ENCODE measurements at places on chromosomes 1 and 21. TPM values are rescaled to one million over a fixed set of nuclear protein-coding genes. Genes with fewer than 3 reads are reported as not detected.

MMEL1 gene
- 2.5 TPM for total RNA-seq

LUZP1 gene
- 16.8 TPM for total RNA-seq

GBP3 gene
- total RNA-seq, result 31.6 TPM

KCNN3 gene
- 0.08 TPM for total RNA-seq

HIVEP3 gene
- total RNA-seq, result 6.3 TPM

LIN28A gene
- total RNA-seq, result not detected

IVL gene
- not detected for total RNA-seq

TSPEAR gene
- not detected for total RNA-seq

RORC gene
- not detected for total RNA-seq

- no peaks in the 10 kb centered on the region for H3K36me3 ChIP-seq
- no peaks in the 10 kb centered on the region for H3K27me3 ChIP-seq
- H3K4me3 ChIP-seq, result no peak overlapping the region
- no peak for DNase-seq
Observed at GRCh38 chr1:171916315-171916771, 75.0 kb downstream of the DNM3 start.

- DNase-seq, result peak; percentile 86
- H3K4me3 ChIP-seq, result peak overlapping the region; percentile 85
- peak overlapping the region; percentile 98 for H3K27ac ChIP-seq
Observed at GRCh38 chr1:18951818-18952391, 4.6 kb downstream of the IFFO2 start.

- no peaks in the 10 kb centered on the region for H3K4me1 ChIP-seq
- no peak overlapping the region for H3K27ac ChIP-seq
- peaks cover 5% of the 10 kb centered on the region for H3K27me3 ChIP-seq
- H3K36me3 ChIP-seq, result no peaks in the 10 kb centered on the region
- no peak for DNase-seq
Observed at GRCh38 chr21:45421071-45421845, 16.3 kb downstream of the COL18A1 start.

- H3K27ac ChIP-seq, result no peak overlapping the region
- no peaks in the 10 kb centered on the region for H3K36me3 ChIP-seq
- peaks cover 45% of the 10 kb centered on the region for H3K27me3 ChIP-seq
- no peak for DNase-seq
Observed at GRCh38 chr1:152067150-152067549, 21.7 kb downstream of the TCHHL1 start.

GRCh38 chr1:18643154-18644012 is 12.7 kb downstream of the PAX7 start:
- peaks cover 92% of the 10 kb centered on the region for H3K27me3 ChIP-seq
- no peak for DNase-seq
- no peaks in the 10 kb centered on the region for H3K36me3 ChIP-seq
- H3K4me1 ChIP-seq, result peaks cover 79% of the 10 kb centered on the region

- H3K4me1 ChIP-seq, result no peaks in the 10 kb centered on the region
- peaks cover 25% of the 10 kb centered on the region for H3K27me3 ChIP-seq
- no peak overlapping the region for H3K4me3 ChIP-seq
- no peaks in the 10 kb centered on the region for H3K36me3 ChIP-seq
Observed at GRCh38 chr1:240149484-240150094, 57.9 kb downstream of the FMN2 start.

- peak overlapping the region; percentile 93 for H3K4me3 ChIP-seq
- H3K27ac ChIP-seq, result peak overlapping the region; percentile 100
- no peaks in the 10 kb centered on the region for H3K36me3 ChIP-seq
Observed at GRCh38 chr21:25733859-25734653, 648 bp downstream of the ATP5PF start.

DNA sequence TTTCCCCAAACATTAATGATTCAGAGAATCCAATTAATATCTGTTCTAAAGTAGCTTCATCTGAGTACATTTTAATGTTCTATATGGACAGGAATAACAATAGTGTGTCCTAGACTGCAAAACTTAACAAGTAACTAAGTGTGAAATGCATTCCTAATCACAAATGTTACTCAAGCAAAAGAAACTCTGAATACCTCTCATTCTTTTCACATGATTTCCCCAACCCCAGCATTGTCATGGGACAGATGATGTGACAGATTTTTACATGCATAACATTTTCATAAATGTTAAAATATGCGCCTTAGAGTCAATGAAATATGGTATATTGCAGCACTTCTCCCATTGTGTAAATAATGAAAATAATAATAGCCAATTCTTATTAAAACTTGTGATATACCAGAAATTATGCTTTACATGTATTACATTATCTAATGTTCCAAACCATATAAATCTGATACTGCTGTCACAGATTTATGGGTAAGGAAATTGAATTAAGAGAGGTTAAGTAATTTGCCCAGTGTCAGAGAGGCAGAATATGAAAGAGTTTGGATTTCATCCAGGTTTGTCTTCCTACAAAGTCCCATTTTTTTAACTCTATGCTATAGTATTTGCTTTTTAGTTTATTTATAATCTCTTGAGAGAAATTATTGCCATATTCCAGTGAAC is 269.4 kb downstream of the LRRC7 start:
- H3K36me3 ChIP-seq, result no peaks in the 10 kb centered on the region
- no peak overlapping the region for H3K4me3 ChIP-seq
- no peaks in the 10 kb centered on the region for H3K4me1 ChIP-seq
- DNase-seq, result no peak
- no peaks in the 10 kb centered on the region for H3K27me3 ChIP-seq

GRCh38 chr1:1847890-1848289 is 43.0 kb downstream of the GNB1 start:
- no peaks in the 10 kb centered on the region for H3K27me3 ChIP-seq
- H3K27ac ChIP-seq, result peak overlapping the region; percentile 24
- no peak overlapping the region for H3K4me3 ChIP-seq
- no peak for DNase-seq

DNA sequence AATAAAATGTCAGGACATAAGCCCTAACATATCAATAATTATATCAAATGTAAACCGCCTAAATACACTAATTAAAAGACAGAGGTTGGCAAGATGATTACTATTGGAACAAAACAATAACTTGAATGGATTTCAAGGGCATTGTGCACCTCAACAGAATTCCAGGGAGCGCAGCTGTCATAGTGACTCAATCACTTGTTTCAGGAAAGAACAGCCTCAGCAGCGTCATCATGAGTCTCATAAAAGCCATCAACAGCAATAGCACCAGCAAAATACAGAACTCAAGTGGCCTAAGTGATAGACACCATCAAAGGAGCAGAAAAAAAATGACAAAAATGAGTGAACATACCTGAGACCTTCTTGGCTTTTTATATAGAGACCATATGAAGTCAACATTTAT is 632.7 kb upstream of the NR5A2 start:
- H3K4me1 ChIP-seq, result no peaks in the 10 kb centered on the region
- no peak for DNase-seq
- H3K4me3 ChIP-seq, result no peak overlapping the region
- H3K36me3 ChIP-seq, result peaks cover 4% of the 10 kb centered on the region
- H3K27ac ChIP-seq, result no peak overlapping the region

DNA sequence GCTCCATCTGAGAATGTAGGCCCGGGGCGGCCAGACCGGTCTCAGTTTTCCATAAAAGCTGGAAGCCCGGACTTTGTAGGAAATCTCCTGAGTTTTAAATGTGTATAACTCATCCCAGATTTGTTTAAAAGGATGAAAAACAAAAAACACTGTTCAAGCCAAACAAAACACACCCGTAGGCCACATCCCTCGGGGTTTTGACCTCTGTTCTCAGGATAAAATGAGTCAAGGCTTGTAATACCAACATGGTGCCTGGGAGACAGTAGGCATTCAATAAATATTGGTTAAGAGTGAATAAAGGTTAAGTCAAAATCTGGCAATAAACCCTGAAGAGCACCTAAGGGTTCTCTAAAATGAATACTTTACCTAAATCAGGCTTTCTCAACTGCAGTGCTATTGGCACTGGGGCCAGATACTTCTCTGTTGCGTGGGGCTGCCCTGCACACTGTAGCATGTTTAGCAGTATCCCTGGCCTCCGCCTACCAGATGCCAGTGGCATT is 55.0 kb downstream of the KAZN start:
- H3K36me3 ChIP-seq, result no peaks in the 10 kb centered on the region
- H3K27ac ChIP-seq, result no peak overlapping the region
- H3K4me1 ChIP-seq, result no peaks in the 10 kb centered on the region
- H3K4me3 ChIP-seq, result no peak overlapping the region
- H3K27me3 ChIP-seq, result no peaks in the 10 kb centered on the region

- H3K27me3 ChIP-seq, result no peaks in the 10 kb centered on the region
- H3K4me3 ChIP-seq, result peak overlapping the region; percentile 64
- H3K27ac ChIP-seq, result peak overlapping the region; percentile 84
- H3K36me3 ChIP-seq, result no peaks in the 10 kb centered on the region
- no peak for DNase-seq
Observed at GRCh38 chr1:185561629-185562028, 172.6 kb upstream of the HMCN1 start.

- DNase-seq, result no peak
- H3K36me3 ChIP-seq, result no peaks in the 10 kb centered on the region
- no peaks in the 10 kb centered on the region for H3K27me3 ChIP-seq
- peaks cover 23% of the 10 kb centered on the region for H3K4me1 ChIP-seq
- H3K27ac ChIP-seq, result no peak overlapping the region
Observed at GRCh38 chr1:64493831-64494230, 23.9 kb downstream of the CACHD1 start.

DNA sequence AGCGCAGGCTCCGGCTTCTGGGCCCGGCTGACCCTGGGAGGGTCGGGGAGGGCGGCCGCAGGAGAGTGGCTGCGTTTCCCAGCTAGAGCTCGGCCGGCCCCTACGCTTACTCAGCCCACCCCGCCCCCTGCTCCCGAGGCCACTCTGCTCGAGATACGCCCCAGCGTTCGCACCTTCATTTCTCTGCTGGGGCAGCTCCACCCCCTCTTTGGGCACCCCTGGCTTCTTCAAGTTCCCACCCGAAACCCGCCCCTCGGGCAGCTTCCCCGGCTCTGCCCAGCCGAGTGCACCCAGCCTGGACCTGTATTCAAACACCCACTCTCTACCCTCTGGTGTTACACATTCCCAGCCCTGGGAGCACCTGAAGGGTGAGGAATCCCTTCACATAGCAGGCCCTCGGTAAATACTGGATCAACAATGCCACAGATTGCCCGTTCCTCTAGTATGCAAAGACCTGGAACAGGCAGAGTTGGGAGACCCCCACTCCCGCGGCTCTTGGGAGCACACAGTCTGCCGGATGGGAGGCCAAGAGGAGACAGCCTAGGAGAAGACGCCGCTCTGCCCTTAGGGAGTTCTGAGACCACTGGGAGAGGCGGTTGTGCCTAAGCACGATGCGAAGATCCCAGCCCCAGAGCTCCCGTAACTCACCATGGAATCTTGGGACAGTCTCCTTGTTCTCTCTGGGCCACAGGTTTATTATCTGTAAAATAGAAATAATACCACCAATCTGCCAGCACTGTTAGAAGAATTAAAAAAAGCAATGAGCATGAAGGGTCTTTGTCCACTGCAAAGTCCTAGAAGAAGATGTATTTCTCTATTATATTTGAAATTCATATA is 566 bp upstream of the PAQR7 start:
- peak overlapping the region; percentile 78 for H3K27ac ChIP-seq
- H3K36me3 ChIP-seq, result no peaks in the 10 kb centered on the region
- no peaks in the 10 kb centered on the region for H3K27me3 ChIP-seq

GRCh38 chr1:180294711-180295110 is 64.6 kb downstream of the LHX4 start:
- no peak overlapping the region for H3K4me3 ChIP-seq
- no peaks in the 10 kb centered on the region for H3K27me3 ChIP-seq
- peaks cover 19% of the 10 kb centered on the region for H3K4me1 ChIP-seq
- no peak for DNase-seq
- peaks cover 4% of the 10 kb centered on the region for H3K36me3 ChIP-seq
- no peak overlapping the region for H3K27ac ChIP-seq

DNA sequence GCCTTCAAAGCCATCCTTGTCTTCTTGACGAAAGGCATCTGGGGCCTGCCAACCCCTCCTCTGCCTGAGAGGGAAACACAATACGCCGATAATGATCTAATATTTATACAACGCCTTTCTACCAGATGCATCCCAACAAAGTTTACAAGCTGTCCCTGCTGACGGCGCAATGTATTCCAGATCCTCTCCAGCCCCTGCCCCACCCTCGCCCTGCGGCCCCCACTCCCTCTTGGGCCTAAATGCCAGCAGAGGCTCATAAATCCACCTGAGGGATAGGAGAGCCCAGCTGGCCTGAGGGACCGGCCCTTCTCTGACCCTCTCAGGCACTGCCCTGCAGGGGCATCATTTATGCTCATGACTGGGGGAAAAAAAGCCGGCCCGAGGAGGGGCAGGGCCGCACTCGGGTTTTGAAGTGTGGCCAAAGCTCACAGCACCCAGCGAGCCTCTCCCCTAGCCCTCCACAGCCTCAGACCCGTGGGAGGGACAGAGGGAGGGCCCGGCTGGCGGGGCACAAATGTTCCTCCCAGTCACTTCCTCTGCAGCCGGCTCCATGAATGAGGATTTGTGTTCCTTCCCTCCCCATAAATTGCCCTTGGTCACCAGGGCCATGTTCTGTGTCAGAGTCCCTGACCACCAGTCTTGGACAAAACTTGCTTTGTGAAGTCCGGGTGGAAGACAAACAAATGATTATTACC is 140.3 kb downstream of the FOXD2 start:
- DNase-seq, result no peak
- H3K4me3 ChIP-seq, result no peak overlapping the region
- H3K27me3 ChIP-seq, result peaks cover 28% of the 10 kb centered on the region
- no peaks in the 10 kb centered on the region for H3K4me1 ChIP-seq

- no peak overlapping the region for H3K27ac ChIP-seq
- no peak for DNase-seq
- H3K27me3 ChIP-seq, result peaks cover 15% of the 10 kb centered on the region
- no peaks in the 10 kb centered on the region for H3K36me3 ChIP-seq
Observed at GRCh38 chr1:200901796-200902444, 7.2 kb downstream of the INAVA start.

- peaks cover 29% of the 10 kb centered on the region for H3K4me1 ChIP-seq
- H3K27me3 ChIP-seq, result no peaks in the 10 kb centered on the region
- H3K36me3 ChIP-seq, result no peaks in the 10 kb centered on the region
- H3K4me3 ChIP-seq, result no peak overlapping the region
Observed at GRCh38 chr1:33133478-33134105, 48.3 kb downstream of the TRIM62 start.

DNA sequence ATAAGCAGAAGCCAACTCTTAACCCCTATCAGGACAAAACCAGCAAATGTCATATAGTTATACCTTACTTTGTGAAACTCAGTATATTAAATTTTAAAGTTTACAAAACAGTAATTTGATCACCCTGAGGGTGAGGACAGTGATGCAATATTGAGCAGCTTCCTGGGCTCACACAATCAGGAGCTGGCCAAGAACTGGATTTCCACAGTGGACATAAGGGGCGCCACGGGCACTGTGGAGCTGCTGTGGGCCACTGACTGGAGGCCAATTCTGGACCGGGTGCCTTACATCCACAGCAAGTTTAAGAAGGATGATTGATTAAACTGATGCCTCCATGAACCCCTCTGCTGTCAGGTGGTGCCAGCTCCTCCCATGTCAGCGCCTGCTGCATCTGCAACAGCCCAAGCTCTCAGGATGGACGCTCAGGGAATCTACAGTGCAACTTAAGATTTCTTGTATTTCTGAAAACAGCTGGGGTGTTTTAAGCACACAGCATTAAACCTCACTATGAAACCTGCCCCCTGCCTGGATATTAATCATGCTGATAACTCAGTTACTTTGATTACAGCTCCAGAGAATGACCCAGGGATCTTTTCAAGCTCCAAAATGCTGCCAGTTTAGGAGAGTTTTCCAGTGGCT is 55.9 kb downstream of the TOR3A start:
- H3K4me1 ChIP-seq, result peaks cover 17% of the 10 kb centered on the region
- no peaks in the 10 kb centered on the region for H3K36me3 ChIP-seq
- H3K4me3 ChIP-seq, result no peak overlapping the region
- H3K27me3 ChIP-seq, result no peaks in the 10 kb centered on the region
- H3K27ac ChIP-seq, result no peak overlapping the region
- no peak for DNase-seq

- H3K4me3 ChIP-seq, result peak overlapping the region; percentile 97
- peak overlapping the region; percentile 99 for H3K27ac ChIP-seq
- H3K27me3 ChIP-seq, result no peaks in the 10 kb centered on the region
- peaks cover 22% of the 10 kb centered on the region for H3K36me3 ChIP-seq
- DNase-seq, result peak; percentile 88
Observed at GRCh38 chr1:32249831-32250525, 1.1 kb upstream of the LCK start.

Data from naive thymus-derived CD8-positive, alpha-beta T cell (primary cell).